ENCODE measurements at places on chromosomes 11 and 22. TPM values are rescaled to one million over a fixed set of nuclear protein-coding genes. Genes with fewer than 3 reads are reported as not detected.

Gene ANO5
- under 0.01 TPM for polyA plus RNA-seq

Gene C22orf23
- 1.6 TPM for polyA plus RNA-seq

Gene MYO7A
- 3.6 TPM for polyA plus RNA-seq

Gene TNNI2
- 1.5 TPM for polyA plus RNA-seq

Gene PTPN5
- polyA plus RNA-seq: 0.74 TPM

Gene AKIP1
- polyA plus RNA-seq: 11.8 TPM

Gene VEGFB
- 327 TPM for polyA plus RNA-seq

Gene HEPHL1
- polyA plus RNA-seq: not detected

Gene FJX1
- 5.2 TPM for polyA plus RNA-seq

Gene GLB1L2
- polyA plus RNA-seq: 0.79 TPM

Gene TESMIN
- 1.5 TPM for polyA plus RNA-seq

Gene DRD4
- polyA plus RNA-seq: 0.16 TPM

Gene ZBED5
- 10.7 TPM for polyA plus RNA-seq

Gene P2RY6
- 0.63 TPM for polyA plus RNA-seq

Gene IL17REL
- polyA plus RNA-seq: 0.03 TPM

Gene TRIM48
- not detected for polyA plus RNA-seq

Gene CFAP300
- polyA plus RNA-seq: 2.5 TPM

Gene BRSK2
- polyA plus RNA-seq: 0.82 TPM

Gene GAL3ST1
- 0.58 TPM for polyA plus RNA-seq

Gene KRTAP5-7
- 0.03 TPM for polyA plus RNA-seq

Gene CARD18
- not detected for polyA plus RNA-seq

Gene SPA17
- polyA plus RNA-seq: 2.3 TPM

Gene HBE1
- 0.14 TPM for polyA plus RNA-seq

Gene AIFM3
- polyA plus RNA-seq: 0.87 TPM

Gene OR52N4
- not detected for polyA plus RNA-seq

Gene WBP2NL
- 0.45 TPM for polyA plus RNA-seq

Gene FAM83F
- polyA plus RNA-seq: 8.4 TPM

Gene MS4A3
- not detected for polyA plus RNA-seq

Gene MDK
- 12.8 TPM for polyA plus RNA-seq

Gene DUSP8
- polyA plus RNA-seq: 4.2 TPM

Gene CLMP
- polyA plus RNA-seq: 58.0 TPM

Gene YPEL4
- polyA plus RNA-seq: 0.58 TPM

Gene UPK3A
- not detected for polyA plus RNA-seq

Gene ADAMTS15
- polyA plus RNA-seq: 3.5 TPM

Gene APOA4
- polyA plus RNA-seq: 1.4 TPM

Gene DEFB131B
- polyA plus RNA-seq: not detected

Gene ACRV1
- not detected for polyA plus RNA-seq

Measured in adipose tissue (tissue), 3 donors.